SK-N-DZ (cell line): ENCODE measurements at places on chromosomes 13 and 19.

GRCh38 chr19:46295401-46296201, 1.2 kb upstream of the HIF3A start:
- DNase-seq = no peak

GRCh38 chr19:8034178-8034525, 18.4 kb upstream of the CCL25 start:
- DNase-seq = no peak

DNA sequence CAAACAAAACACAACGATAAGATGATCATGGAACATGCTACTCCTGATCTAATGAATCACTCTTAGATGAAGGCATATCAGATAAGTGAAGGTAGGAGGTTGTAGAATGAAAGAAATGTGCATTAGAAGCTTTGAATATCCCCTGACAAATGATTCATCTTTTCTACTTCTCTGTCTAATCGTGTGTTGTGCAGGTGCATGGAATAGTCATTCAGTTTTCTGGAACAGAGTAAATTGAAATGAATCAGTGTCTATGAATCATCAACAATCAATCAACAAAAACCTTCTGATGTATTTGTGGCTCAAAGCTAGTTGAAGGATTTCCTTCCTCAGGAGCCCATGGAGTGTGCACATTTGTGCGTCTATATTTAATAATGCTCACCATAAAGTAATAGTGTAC, 1290.4 kb upstream of the PCDH20 start:
- no peak for DNase-seq

- no peak for DNase-seq
Observed at GRCh38 chr13:45064889-45065288, 55.4 kb upstream of the GTF2F2 start.

GRCh38 chr13:81779876-81780275, 1439.0 kb upstream of the SPRY2 start:
- no peak for DNase-seq

DNA sequence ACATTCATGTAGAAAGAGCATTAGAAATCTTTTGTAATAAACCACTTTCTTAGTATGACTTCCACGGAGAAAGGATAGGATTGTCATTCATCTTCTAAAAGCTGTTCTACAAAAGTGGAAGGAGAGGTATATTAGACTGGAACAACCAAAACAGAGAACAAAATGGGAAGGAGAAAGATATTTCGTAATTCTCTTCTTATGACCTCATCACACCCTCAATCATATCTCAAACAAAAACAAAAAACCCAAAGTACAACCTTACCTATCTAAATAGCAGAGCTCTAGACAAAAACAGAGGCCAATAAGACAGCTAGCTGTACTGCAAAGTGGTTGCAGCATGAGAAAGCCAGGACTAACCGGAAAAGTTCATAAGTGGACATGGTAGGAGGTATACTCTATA, 46.3 kb downstream of the DACH1 start:
- DNase-seq = no peak

DNA sequence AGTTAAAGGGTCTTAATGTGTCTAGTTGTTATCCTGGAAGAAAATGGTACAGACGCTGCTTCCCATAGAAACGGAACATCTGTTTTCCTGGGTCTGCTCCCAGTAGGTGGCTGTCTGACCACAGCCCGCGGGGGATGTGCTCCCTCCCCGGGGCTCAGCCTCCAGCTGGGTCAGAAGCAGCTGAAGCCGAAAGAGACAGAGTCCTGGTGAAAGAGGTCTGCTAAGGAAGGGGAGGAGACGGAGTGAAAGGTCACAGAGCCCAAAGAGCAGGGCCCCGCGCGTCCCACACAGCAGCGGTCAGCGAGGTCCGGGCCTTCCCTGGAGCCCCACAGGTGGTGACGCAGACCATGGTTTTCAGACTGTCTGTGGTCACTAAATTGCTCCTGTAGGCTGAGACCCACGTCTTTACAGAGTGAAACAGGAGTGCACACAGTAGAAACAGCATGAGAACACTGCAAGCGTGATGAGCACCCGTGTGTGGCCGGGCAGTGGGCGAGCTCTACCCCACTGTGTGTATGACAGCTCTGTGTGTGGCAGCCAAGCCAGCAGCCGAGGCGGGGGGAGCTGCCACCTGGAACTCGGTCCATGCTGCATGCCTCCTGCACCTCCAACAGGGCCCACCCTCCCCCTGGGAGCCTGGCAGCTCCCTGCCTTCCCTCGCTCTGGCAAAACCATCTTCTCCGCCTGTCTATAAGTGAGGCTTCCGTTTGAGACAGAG, 52.0 kb upstream of the C13orf46 start:
- peak; percentile 74 for DNase-seq

DNA sequence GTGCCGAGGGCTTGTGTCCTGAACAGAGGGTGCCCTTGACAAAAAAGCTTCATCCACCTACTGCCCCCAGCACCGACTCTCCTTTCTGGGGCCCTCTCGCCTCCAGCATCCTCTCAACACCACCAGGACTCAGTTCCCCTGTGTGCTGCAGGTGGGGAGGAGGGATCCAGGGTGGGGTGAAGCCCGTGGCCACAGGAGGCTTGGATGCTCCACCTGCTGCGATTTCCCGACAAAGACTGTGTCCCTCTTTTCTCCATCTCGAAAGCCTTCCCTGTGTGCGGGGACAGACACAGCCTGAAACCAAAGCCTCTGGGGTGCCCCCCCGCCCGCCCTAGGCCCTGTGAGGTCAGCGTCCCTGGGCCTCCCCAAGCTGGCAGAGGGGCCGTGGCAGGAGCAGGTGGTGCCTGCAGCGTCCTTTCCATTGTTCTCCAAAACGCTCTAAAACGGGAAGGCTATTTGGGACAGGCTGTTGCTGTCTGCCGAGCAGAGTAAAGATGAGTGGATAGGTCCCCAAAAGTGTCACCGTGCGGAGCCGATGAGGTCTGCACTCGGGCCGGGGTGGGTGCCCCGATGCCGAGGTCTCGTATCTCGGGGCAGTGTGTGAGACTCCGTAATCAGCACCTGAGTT, 185.7 kb downstream of the PTPRS start:
- DNase-seq = no peak

DNA sequence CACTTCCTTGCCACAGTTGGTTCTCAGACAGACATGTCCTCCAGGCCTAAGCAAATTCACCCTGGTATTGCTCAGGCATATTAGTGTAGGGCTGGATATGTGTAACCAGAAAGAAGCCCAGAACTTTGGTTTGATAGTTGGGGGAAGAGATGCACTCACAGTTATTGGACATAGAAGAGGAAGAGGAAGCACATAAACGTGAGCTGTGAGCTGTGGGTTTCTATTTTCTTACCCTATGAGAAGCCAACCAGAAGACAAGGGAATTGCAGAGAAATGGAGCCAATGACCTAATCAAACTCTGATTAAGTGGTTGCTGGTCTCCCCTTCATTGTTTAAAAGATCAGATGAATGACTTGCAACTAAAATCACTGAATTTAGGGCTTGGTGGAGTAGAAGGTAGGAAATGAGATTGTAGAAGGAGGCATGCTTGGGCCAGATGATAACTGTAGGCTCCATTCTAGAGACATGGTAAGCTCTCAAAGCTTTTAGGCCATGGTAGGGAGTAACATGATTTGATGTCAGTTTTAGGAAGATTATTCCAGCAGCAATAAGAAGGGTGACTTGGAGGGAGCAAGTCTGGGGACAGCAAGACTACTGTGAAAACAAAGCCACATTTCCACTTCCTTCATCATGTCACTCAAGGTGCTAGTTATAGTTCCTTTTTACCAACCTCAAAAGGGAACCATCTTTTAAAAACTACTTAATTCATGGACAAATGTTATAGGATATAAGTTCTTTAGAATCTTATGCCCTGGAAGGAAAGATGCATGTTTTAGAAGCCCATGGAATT, 24.1 kb upstream of the WDFY2 start:
- no peak for DNase-seq

GRCh38 chr13:111255228-111255790, 65.1 kb upstream of the TEX29 start:
- no peak for DNase-seq

DNA sequence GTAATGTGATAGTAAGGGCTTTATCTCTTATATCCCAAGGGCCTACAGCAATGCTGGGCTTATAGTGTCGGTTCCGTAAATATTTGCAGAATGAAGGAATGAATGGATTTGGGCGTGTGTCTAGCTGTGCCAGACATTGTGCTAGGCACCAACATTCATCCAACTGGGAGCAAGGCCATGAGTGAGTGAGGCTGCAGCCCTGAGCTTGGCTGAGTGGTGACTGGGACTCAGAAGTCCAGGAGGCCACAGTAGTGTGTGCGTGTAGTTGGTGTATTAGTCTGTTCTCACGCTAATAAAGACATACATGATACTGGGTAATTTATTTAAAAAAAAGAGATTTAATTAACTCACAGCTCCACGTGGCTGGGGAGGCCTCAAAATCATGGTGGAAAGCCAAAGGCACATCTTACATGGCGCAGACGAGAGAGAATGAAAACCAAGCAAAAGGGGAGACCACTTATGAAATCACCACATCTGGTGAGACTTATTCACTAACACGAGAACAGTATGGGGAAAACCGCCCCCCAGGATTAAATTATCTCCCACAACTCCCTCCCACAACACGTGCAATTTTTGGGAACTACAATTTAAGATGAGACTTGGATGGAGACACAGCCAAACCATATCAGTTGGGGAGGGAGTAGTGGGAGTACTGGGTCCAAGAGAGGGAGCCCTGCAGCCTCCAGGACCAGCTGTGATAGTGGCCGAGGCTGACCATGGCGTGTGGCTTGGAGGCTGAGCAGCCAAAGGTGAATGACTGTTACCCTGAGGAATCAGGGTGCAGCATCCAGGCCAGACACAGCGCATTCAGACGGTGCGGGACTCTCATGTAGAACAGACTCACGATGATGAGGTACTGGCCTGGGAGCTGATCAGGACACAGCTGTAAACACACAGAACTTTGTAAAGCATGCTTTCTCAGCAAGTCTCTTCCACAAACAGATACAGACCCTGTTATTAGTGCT, 104.6 kb downstream of the TEX26 start:
- no peak for DNase-seq

- no peak for DNase-seq
Observed at GRCh38 chr13:103866048-103866447, 799.8 kb upstream of the SLC10A2 start.

GRCh38 chr13:44210525-44210924, 163.1 kb upstream of the SERP2 start:
- no peak for DNase-seq

DNA sequence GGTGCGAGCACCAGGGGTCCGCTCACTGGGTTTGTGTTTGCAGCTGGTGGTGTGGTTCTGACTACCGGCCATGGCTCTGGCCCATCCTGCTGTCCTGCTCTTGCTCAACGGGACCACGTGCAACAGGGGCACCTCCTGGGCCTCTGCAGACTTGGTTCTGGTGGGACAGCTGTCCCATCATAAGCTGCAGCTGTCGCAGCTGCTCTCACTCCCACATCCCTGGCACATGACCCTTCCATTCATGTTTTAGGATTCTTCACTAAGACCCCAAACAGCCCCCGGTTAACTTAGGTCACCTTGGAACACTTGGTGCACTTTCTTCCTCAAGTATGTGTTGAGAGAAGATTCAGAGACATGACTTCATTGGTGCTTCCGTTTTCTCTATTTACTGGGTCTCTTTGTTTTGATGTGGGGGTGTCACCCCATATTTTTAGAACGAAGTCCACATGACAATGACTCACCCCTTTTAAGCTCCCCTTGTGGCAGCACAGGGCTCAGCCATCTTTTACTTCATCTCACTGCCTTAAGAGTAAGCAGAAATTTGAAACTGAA, 68.4 kb upstream of the ARHGEF7 start:
- no peak for DNase-seq

DNA sequence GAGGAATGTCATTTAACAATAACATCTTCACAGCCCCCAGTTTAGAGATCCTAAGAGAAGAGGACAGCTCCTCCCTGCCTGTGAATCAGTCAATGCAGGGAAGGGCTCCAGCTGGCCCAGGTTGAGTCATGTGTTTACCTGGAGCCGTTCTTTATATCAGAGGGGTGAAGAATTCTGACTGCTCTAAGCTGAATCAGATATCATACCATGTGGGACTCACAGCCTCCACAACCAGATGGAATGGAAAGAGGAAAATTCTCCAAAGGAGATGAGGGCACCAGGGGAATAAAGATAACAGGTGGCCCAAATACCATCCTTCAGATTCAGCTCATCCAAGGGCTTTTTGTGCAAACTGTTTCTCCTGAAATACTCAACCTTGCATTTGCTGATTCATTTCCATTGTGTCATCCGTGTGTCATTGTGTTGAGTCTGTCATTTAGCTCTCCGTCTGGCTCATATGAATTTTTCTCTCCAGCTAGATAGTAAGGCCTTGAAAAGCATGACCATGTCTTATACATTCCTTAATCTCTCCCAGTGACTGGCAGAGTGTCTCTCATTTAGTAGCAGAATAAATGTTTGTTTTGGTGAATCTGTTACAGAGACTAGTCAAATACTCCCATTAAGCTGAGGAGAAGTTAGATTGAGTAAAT, 217.9 kb downstream of the RFC3 start:
- DNase-seq = no peak

DNA sequence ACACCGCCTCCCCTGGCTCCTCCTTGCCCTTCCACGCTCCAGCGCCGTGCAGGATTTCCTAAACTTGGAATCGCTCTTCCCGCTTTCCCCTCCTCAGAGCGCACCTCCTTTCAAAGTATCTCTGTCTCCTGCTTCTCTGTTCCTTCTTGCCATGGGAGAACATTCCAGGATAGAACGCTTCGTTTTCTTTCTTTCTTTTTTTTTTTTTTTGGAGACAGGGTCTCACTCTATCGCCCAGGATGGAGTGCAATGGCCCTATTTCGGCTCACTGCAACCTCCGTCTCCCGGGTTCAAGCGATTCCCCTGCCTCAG, 574 bp upstream of the XPO4 start:
- no peak for DNase-seq

- no peak for DNase-seq
Observed at GRCh38 chr13:90806016-90806615, 541.4 kb upstream of the MIR17HG start.

GRCh38 chr13:25377244-25377962, 5.6 kb downstream of the ATP8A2 start:
- no peak for DNase-seq

DNA sequence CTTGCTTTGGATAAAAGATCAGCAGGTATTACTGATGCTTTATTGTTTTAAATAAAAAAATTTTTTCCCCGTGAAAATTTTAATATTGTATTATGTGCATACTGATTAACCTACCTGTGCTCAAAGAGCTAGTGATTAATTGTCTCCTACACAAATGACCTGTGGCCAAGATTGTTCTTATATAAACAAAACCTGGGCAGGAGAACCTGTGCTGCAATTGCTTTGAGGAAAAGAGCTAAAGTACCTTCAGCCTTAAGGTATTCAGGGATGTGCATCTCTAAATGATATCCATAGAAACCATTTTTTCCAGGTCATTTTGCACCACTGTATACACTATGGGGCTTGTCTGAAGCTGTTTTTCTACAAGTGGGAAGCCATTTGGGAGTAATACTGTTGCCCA, 1.2 kb downstream of the FRY start:
- DNase-seq = no peak
